Urinary bladder (tissue), 4 donors: ENCODE measurements at places on chromosomes 2 and 18.

DNA sequence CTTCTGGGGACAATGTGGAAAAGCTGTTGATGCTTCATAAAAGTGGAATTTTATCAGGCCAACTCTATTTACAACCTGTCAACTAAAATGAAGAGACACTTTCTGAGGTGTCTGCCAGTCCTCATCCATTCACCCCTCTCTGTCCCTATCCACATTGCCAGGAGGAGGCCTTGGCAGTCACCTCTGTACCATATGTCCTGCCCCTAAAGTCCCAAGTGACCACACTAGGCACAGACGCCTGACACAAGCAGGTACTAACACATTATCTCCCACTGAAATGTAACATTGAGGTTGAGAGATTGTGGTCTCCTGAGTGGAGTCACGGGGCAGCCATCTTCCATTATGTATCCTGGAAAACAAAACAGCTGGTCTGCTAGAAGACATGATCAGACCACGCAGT, 71.4 kb downstream of the OSBPL1A start:
- DNase-seq: no peak

DNA sequence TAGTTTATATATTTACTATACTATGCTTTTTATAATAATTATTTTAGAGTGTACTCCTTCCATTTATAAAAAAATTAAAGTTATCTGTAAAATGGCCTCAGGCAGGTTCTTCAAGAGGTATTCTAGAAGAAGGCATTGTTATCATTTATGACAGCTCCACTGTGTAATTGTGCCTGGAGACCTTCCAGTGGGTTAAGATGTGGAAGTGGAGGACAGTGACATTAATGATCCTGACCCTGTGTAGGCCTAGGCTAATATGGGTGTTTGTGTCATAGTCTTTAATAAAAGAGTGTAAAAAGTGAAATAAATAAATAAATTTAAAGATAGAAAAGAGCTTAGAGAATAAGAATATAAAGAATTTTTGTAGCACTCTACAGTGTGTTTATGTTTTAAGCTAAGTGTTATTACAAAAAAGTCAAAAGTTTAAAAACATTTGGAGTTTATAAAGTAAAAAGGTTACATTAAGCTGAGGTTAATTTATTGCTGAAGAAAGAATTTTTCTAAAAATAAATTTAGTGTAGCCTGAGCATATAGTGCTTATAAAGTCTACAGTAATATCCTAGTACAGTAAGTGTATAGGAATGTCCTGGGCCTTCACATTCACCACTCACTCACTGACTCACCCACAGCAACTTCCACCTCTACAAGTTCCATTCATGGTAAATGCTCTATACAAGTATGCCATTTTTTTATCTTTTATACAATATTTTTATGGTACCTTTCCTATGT, 190.0 kb upstream of the SESTD1 start:
- DNase-seq: no peak

DNA sequence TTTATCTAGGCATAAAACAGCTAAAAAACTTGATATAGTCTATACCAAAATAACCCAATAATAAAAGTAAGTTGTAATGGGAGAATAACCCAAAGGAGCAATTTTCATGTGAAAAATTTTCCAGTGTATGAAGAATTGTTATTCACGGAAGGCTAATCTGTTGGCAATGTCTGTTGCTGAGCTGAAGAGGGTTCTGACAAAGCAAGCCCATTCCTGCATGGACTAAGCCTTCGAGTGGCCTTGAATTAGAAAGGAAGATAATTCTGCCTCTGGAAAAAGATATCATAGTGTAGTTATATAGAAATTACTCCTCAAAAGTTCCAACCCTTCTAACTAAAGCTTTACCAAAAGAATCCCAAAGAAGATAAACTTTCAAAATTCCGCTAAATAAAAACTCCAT, 101.5 kb downstream of the MAP2 start:
- DNase-seq: no peak

DNA sequence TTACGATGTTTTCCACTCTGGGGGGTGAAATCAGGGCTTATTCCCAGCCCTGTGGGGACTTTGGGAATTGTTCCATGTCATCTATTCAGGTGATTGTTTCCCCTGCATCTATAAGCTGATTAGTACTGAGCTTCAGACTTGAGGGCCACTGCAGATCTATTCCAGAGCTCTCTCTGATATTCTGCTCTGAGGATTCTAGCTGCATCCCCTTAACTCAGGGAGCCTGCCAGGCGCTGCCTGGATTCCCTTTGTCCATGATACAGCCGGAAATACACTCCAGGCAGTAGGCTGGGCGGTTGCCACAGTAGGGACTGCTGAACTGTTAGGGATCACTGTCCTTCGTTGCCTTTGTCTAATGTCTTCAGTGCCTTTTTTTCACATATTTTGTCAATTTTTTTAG, 31.3 kb downstream of the PTRHD1 start:
- DNase-seq: no peak
